ENCODE measurements at places on chromosomes 4 and X.

- no peak for DNase-seq
These were observed 18.6 kb upstream of the CLNK start for GRCh38 chr4:10703156-10703555.

DNA sequence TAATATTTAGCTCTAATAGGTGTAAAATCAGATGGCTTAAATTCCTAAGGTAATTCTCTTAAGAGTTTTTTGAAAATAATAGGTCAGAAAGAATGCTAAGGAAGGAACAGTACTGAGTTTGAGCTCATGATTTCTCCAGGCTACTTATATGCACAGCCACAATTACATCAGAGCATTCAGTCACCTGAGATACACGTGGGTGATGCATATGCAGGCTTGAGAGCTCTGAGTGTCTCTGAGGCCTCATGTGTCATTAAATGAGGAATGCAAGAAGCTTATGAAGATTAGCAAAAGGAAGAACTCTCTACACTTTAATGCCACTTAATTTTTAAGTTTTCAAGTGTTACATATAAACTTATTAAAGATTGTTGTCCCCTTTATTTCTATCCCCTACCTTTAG is 124.0 kb upstream of the STIM2 start:
- DNase-seq: no peak

- DNase-seq: no peak
These were observed 27.6 kb upstream of the FGFR3 start for GRCh38 chr4:1765409-1766072.

GRCh38 chr4:87274803-87275202 is 47.9 kb downstream of the HSD17B13 start:
- no peak for DNase-seq

DNA sequence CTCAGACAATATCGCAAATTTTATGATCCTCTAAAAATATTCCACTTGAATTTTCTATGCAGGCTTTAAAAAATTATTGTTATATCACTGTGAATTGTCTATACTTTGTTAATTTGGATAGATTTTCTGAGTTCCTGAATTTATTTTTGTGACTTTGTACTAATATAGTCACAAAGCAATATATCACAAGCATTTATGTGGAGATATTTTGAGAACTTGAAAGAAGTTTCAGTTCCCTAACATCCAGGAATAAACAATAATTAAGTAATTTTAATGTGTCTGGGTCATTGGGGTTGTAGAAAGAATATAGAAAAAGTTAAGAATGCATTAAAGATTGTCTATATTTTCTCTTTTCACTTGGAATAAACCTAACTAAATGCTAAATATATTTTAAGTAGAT is 32.0 kb downstream of the CXCL8 start:
- no peak for DNase-seq

GRCh38 chrX:150546711-150547153 is 21.7 kb upstream of the MTM1 start:
- no peak for DNase-seq

GRCh38 chr4:68404153-68404552 is 43.1 kb upstream of the TMPRSS11E start:
- DNase-seq: no peak

DNA sequence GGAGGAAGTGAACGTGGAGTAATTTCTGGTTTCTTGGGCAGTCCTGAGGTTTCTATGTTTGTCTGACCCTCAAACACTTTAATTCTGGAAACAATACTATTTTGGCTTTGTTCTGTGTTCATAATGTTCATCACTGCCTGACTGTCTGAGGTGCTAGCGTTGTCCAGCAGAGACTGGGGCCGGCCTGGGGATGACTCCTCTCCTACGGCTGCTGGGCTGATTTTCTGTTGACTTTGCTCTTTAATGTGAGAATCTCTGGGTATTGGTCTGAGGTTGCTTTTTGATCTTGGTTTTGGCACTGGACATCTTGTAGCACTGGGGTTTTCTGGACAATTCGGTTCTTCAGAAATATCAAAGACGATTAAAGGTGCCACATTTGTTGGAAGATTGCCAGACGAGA is 75.8 kb downstream of the RPS3A start:
- DNase-seq: no peak

DNA sequence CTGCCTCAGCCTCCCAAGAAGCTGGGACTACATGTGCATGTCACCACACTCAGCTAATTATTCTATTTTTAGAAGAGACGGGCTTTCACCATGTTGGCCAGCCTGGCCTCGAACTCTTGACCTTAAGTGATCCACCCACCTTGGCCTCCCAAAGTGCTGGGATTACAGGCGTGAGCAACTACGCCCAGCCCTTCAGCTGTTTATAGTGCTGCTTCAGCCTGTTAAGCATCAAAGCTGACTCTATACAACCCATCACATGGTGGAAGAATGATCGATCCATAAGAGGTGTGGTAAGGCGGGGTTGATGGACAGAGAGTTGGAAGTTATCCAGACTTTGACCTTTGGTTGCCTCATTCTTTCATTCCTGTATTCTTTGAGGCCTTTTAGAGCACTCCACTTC is 56.2 kb upstream of the RAPGEF2 start:
- DNase-seq: no peak

- DNase-seq: no peak
These were observed 57.3 kb downstream of the HPGD start for GRCh38 chr4:174464949-174465348.

DNA sequence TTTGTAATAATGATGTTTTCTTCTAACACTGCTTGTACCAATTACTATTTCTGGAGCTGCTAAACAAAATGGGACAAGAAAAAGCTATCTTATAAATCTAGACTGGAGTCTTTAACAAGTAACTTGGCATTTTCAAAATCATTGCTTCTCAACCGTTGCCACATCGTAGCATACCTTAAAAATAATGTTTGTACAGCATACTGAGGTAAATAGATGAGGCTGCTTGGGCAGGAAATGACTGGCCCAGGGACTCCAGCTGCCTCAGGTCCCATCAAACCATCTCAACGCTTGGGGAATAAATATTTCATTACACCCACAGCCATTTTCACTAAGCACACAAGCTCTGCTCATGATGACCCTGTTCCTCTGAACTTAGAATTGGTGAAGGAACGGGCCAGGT is 115.1 kb downstream of the SPANXA1 start:
- no peak for DNase-seq

DNA sequence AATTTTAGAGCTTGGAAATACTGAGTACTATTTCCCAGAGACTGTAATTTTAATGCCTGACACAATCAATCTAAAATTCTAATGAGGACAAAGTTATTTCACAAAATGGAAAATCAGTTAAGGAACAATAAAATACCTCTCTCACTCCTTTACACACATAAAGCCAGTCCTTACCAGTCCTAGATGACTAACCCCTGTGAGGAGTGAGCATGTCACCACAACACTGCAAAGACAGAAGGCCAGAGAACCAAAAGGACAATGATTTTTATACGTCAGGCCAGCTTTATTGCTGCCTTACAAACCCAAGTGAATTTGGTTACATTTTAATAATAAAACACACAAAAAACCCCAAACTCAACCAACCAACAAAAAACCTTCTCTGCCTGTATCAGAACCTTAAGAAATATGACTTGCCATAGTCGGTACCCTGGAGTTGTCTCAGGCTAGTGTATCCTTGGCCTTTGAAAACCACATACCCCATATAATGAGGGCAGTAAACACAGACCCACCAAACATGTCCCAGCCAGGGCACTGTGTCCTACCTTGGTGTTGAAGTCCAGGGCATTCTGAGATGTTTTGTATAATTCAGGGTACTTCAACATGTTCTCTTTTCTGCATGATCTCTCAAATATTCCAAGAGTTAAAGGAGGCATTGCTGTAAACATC is 57.6 kb downstream of the SHISA3 start:
- no peak for DNase-seq

DNA sequence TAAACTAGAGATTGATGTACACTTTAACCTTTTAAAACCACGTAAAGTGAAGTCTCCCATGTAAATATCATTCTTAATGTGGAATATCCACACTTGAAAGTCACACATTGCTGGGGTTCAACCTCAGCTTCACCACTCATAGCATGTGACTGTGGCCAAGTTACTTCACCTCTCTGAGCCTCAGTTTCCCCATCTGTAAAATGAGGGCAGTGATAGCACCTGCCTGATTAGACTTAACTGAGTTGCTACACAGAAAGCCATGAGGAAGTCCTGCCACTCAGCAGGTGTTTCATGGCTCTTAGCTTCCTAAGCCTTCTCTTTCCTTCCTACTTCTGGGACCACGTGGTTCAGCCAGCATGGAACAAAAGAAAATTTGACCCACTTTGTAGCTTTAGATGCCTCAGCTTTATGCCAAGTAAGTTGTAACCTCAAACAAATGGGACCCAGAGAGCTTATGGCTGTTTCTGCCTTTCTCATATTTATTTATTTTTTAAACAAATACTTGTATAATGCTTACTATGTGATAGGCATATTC is 277.3 kb upstream of the KLF3 start:
- DNase-seq: no peak

DNA sequence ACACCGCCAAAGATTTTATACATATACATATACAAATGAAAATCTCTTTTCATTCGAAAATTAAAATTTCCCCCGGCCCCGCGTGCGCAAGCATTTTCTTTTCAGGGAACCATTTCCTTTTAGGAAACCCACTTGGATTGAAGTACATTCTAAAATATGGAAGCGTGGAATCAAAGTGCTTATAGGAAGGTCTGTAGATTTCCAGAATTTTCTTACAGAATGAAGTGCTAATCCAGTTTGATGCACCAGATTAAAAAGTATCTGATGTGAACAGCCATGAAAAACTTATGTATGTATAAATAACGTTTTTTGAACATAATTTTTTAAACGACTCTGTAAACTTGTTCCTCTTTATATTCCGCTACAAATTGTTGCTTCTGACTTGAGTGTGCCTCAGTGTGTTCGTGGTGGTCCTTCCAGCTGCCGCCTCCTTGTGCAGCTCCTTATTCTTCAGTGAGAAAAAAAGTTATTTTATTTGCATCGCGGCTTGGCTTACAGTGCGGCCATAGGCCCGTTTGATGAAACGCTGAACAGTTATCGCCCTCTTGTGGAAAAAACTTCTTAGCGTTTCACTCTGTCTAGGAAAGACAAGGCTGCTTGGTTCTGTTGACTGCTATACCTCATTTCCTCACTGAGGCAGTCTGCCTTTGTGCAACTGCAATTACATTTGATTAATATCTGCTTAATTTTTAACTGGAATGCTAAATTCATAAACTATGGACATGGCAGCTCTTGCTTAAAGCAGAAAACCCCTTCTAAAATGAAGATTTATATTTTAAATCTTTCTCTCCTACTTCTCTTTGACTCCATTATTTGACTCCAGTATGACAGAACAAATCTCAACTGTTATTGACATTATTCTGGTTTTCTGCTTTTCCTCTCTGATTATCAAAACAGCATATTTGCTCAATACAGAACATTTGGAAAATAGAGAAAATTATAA is 4.7 kb upstream of the NKX6-1 start:
- no peak for DNase-seq

GRCh38 chrX:68376373-68376772 is 56.9 kb downstream of the OPHN1 start:
- DNase-seq: no peak

GRCh38 chr4:88964450-88964849 is 92.5 kb downstream of the FAM13A start:
- no peak for DNase-seq

DNA sequence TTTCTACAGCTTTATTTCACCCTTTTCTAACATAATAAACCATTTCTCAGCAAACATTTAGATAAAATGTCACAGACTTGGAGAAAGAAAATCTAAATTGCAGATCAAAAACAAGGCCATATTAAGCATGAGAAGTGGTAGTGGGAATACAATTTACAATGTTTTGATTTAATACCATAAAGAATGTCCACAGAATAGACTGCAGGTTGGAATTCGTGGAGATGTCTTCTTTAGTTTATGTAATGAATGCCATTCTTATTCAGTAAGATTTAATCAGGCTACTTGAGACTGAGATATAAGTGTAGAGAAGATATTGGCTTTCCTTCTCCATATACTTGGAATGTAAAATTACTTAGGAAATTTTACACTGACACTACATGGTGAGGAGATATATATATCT is 91.9 kb upstream of the ZFP42 start:
- no peak for DNase-seq

DNA sequence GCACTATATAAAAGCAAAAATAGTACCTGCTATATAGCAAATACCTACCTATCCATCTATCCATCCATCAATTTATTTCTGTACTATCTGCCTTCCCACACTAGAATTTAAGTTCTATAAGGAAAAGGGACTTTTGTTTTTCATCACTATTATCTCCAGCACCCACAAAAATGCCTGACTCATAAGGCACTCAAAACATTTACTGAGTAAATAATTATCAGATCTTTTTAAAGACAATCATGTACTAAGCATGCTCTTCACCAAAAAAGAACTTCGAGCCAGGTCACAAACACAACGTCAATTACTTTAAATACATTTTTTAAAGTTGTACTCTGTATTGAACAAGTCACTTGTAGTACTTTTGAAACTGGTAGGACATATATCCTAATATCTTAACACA is 119.9 kb downstream of the FBXW7 start:
- no peak for DNase-seq

GRCh38 chrX:135185795-135186443 is 14.7 kb upstream of the CT55 start:
- no peak for DNase-seq

DNA sequence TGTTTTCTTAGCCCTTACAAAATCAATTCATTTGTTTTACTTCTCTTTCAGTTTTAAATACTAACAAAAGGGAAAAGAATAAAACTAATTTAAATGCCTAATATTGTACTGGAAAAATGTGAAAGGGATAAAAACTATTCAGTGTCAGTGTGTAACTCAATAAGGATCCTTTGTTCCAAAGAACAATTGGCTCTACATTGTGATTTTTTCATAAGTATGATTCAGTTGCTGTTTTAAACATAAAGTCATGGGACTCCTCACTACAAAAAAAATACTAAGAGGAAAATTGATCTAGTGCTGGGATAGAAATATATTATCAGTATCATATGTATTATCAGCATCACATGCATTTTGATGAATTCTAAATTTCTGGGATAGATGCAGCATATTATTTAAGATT is 199.4 kb upstream of the TRAM1L1 start:
- DNase-seq: no peak

- DNase-seq: no peak
These were observed 8.9 kb downstream of the ABLIM2 start for GRCh38 chr4:8149664-8150063.

- no peak for DNase-seq
These were observed 75.3 kb upstream of the FRMPD3 start for GRCh38 chrX:107374132-107374531.

GRCh38 chr4:159009521-159009920 is 93.4 kb upstream of the RAPGEF2 start:
- DNase-seq: no peak

GRCh38 chr4:53614591-53614990 is 23.3 kb upstream of the LNX1 start:
- DNase-seq: no peak
